ENCODE measurements at places on chromosomes 6 and 20. TPM values are rescaled to one million over a fixed set of nuclear protein-coding genes. Genes with fewer than 3 reads are reported as not detected.

The SEL1L2 gene
- not detected for total RNA-seq

The THBD gene
- 18.0 TPM for total RNA-seq

The PAX1 gene
- not detected for total RNA-seq

The OGFRL1 gene
- total RNA-seq = 28.5 TPM
